Right ventricle myocardium superior (tissue), 1 donor: ENCODE measurements at places on chromosomes 4 and X. TPM values are rescaled to one million over a fixed set of nuclear protein-coding genes. Genes with fewer than 3 reads are reported as not detected.

Gene ARSD
- total RNA-seq = 5.4 TPM

Gene MTHFD2L
- total RNA-seq = 9.1 TPM

Gene NUDT9
- 28.4 TPM for total RNA-seq

Gene MAGEB2
- not detected for total RNA-seq

Gene KCND1
- 0.38 TPM for total RNA-seq

Gene DAPP1
- total RNA-seq = 0.51 TPM

Gene RHOXF2B
- total RNA-seq = not detected

Gene CXorf38
- 4.8 TPM for total RNA-seq

Gene RBM10
- 27.4 TPM for total RNA-seq

Gene BBS12
- 4.9 TPM for total RNA-seq

Gene MAGEC2
- total RNA-seq = not detected

Gene ZCCHC18
- total RNA-seq = 0.65 TPM

Gene TAF7L
- total RNA-seq = not detected

Gene CLCN4
- total RNA-seq = 30.9 TPM

Gene PLS3
- total RNA-seq = 35.0 TPM

Gene PALLD
- 979 TPM for total RNA-seq

Gene SOX3
- not detected for total RNA-seq

Gene PPP1R3F
- total RNA-seq = 21.9 TPM

Gene PRR32
- total RNA-seq = 0.30 TPM
